ENCODE measurements at places on chromosomes 7 and 10. TPM values are rescaled to one million over a fixed set of nuclear protein-coding genes. Genes with fewer than 3 reads are reported as not detected.

GIMAP2 gene
- not detected for total RNA-seq

CACUL1 gene
- total RNA-seq, result 11.7 TPM

LIPN gene
- not detected for total RNA-seq

C10orf53 gene
- total RNA-seq, result not detected

CFAP46 gene
- 1.3 TPM for total RNA-seq

GLI3 gene
- total RNA-seq, result 0.24 TPM

PTEN gene
- 48.7 TPM for total RNA-seq

STEAP2 gene
- 4.2 TPM for total RNA-seq

EPO gene
- not detected for total RNA-seq

LRWD1 gene
- total RNA-seq, result 22.2 TPM

SLC25A13 gene
- 35.0 TPM for total RNA-seq

AKR1D1 gene
- not detected for total RNA-seq

PRPS1L1 gene
- not detected for total RNA-seq

CLCN1 gene
- not detected for total RNA-seq

PRTFDC1 gene
- total RNA-seq, result 17.3 TPM

PTF1A gene
- not detected for total RNA-seq

PON3 gene
- 38.1 TPM for total RNA-seq

EBF3 gene
- 0.19 TPM for total RNA-seq

FAM221A gene
- total RNA-seq, result 0.46 TPM

AKAP9 gene
- total RNA-seq, result 14.5 TPM

SHTN1 gene
- 24.9 TPM for total RNA-seq

SMNDC1 gene
- 42.8 TPM for total RNA-seq

FGL2 gene
- not detected for total RNA-seq

NFE2L3 gene
- total RNA-seq, result 9.5 TPM

HK1 gene
- 40.8 TPM for total RNA-seq

SPDYE2 gene
- total RNA-seq, result not detected

PIK3CG gene
- not detected for total RNA-seq

CALCR gene
- not detected for total RNA-seq

SEMA4G gene
- total RNA-seq, result 9.0 TPM

CYP3A5 gene
- 1.9 TPM for total RNA-seq

CARD11 gene
- total RNA-seq, result 1.5 TPM

SHLD2 gene
- 26.7 TPM for total RNA-seq

TMEM72 gene
- not detected for total RNA-seq

GPR15LG gene
- not detected for total RNA-seq

SNCG gene
- total RNA-seq, result 9.9 TPM

LIPJ gene
- not detected for total RNA-seq

ITPRID1 gene
- total RNA-seq, result not detected

TSPAN15 gene
- 108 TPM for total RNA-seq

SLC26A3 gene
- not detected for total RNA-seq

GDF10 gene
- total RNA-seq, result not detected

DNAH11 gene
- 0.20 TPM for total RNA-seq

GIMAP7 gene
- total RNA-seq, result not detected

CYP3A4 gene
- not detected for total RNA-seq

OR9A2 gene
- not detected for total RNA-seq

SFMBT2 gene
- 9.0 TPM for total RNA-seq

ZNF503 gene
- total RNA-seq, result 6.6 TPM

SLC13A1 gene
- total RNA-seq, result not detected

FGFBP3 gene
- total RNA-seq, result 2.2 TPM

OR13A1 gene
- not detected for total RNA-seq

C10orf71 gene
- total RNA-seq, result not detected

FRAT2 gene
- 8.9 TPM for total RNA-seq

ASB10 gene
- not detected for total RNA-seq
